ENCODE measurements at places on chromosomes 2 and 18. TPM values are rescaled to one million over a fixed set of nuclear protein-coding genes. Genes with fewer than 3 reads are reported as not detected.
A peak's percentile ranks its signal among the peaks of the same experiment; 100 is the strongest.

KATNAL2 gene
- 6.1 TPM for polyA plus RNA-seq

DNA sequence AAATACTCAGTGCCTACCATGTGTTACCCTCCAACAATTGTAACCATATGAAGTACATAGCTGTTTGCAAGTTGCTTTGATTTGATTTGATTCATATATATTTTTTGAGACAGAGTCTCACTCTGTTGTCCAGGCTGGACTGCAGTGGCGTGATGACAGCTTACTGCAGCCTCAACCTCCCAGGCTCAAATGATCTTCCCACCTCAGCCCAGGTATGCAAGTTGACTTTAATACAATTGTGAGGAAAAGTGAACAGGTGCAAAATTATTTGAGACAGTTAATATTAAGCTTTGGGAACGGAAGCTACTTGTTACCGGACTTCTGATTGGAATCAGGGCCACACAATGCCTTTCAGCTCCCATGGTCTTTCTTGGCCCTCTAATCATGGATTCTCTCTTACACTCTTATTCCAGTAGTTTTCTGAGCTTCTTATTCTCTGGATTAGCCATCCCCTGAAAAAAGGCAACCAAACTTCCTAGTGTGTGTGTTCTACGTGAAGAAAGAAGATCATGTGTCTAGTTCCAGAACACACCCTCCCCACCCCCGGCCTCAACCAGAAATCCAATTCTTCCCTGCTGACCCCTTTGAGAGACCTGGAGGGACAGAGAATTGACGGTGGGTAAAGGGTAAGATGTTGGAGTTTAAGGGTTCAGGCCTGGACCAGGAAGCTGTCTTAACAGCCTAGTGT lies 1.1 kb upstream of the RPL37A start:
- DNase-seq: no peak
- no peaks in the 10 kb centered on the region for H3K27me3 ChIP-seq
- no peaks in the 10 kb centered on the region for H3K36me3 ChIP-seq
- H3K4me3 ChIP-seq: peak overlapping the region; percentile 69
- H3K4me1 ChIP-seq: peaks cover 25% of the 10 kb centered on the region

DNA sequence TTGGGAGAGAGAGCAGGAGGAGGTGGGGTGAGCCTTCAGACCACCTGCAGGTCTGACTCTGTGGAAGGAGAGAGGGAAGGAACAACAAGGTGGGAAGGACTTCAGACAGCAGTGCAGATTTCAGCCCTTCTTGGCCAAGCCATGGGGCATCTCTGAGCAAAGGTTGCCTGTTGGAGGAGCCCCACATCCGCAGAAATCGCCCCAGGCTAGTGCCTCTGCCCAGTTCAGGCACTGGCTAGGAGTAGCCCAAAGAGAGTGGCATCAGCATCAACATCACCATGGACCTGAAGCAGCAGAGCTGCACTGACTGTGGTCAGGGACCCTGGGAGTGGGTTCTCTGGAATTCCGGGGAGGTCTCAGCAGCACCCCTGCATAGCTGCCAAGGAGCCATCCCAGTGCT lies 10.2 kb downstream of the GPR55 start:
- no peak overlapping the region for H3K27ac ChIP-seq
- no peak for DNase-seq
- no peak overlapping the region for H3K4me3 ChIP-seq
- no peaks in the 10 kb centered on the region for H3K4me1 ChIP-seq
- H3K27me3 ChIP-seq: peaks cover 23% of the 10 kb centered on the region
- H3K36me3 ChIP-seq: no peaks in the 10 kb centered on the region

SP140 gene
- polyA plus RNA-seq: 0.51 TPM

FOXD4L1 gene
- polyA plus RNA-seq: 0.06 TPM

- H3K4me3 ChIP-seq: no peak overlapping the region
- H3K4me1 ChIP-seq: no peaks in the 10 kb centered on the region
- no peak overlapping the region for H3K27ac ChIP-seq
- no peak for DNase-seq
- H3K36me3 ChIP-seq: no peaks in the 10 kb centered on the region
- no peaks in the 10 kb centered on the region for H3K27me3 ChIP-seq
These were observed 141.7 kb downstream of the PDE11A start for GRCh38 chr2:177930916-177931315.

DNA sequence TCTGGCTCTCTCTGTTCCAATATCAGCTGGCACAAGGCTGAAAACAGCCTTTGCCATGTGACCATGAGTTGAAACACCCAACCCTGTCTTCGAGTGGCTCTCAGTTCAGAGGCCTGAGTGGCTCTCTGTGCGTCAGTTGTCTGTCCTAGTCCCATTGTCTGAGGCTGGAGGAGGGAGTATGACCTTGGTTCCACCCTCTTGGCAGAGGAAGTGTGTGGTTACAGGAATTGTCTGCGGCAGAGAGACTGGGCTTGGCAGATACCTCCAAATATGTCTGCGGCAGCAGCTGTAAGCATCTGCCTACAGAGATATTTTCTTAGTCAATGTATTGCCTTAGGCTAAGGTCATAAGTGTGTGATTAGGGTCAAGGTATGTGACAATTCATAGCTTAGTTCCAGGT lies 32.6 kb downstream of the CNGA3 start:
- H3K36me3 ChIP-seq: no peaks in the 10 kb centered on the region
- H3K27me3 ChIP-seq: no peaks in the 10 kb centered on the region
- no peak overlapping the region for H3K4me3 ChIP-seq
- peaks cover 18% of the 10 kb centered on the region for H3K4me1 ChIP-seq
- DNase-seq: peak; percentile 68
- no peak overlapping the region for H3K27ac ChIP-seq

SERPINB3 gene
- 0.14 TPM for polyA plus RNA-seq

ERMN gene
- polyA plus RNA-seq: 0.09 TPM

SCN3A gene
- 0.35 TPM for polyA plus RNA-seq

GRCh38 chr2:237866101-237866621 lies 6.7 kb downstream of the RAMP1 start:
- peaks cover 18% of the 10 kb centered on the region for H3K4me1 ChIP-seq
- H3K27ac ChIP-seq: no peak overlapping the region
- H3K36me3 ChIP-seq: no peaks in the 10 kb centered on the region

GRCh38 chr18:11154368-11154989 lies 5.1 kb upstream of the PIEZO2 start:
- H3K27ac ChIP-seq: no peak overlapping the region
- H3K4me1 ChIP-seq: peaks cover 4% of the 10 kb centered on the region
- no peak overlapping the region for H3K4me3 ChIP-seq
- H3K36me3 ChIP-seq: no peaks in the 10 kb centered on the region
- no peaks in the 10 kb centered on the region for H3K27me3 ChIP-seq

- no peak overlapping the region for H3K4me3 ChIP-seq
- no peaks in the 10 kb centered on the region for H3K4me1 ChIP-seq
- no peak overlapping the region for H3K27ac ChIP-seq
- H3K27me3 ChIP-seq: no peaks in the 10 kb centered on the region
- no peak for DNase-seq
These were observed 15.0 kb upstream of the FMNL2 start for GRCh38 chr2:152319822-152320570.

Data from heart right ventricle (tissue), 16 donors.